ENCODE measurements at places on chromosomes 7 and 10. TPM values are rescaled to one million over a fixed set of nuclear protein-coding genes. Genes with fewer than 3 reads are reported as not detected.

Gene LRRC4
- total RNA-seq, result 4.4 TPM

- H3K27me3 ChIP-seq, result peaks cover 77% of the 10 kb centered on the region
- peaks cover 97% of the 10 kb centered on the region for H3K4me1 ChIP-seq
- H3K36me3 ChIP-seq, result no peaks in the 10 kb centered on the region
- DNase-seq, result peak; percentile 89
These were observed 13.5 kb downstream of the KCNH2 start for GRCh38 chr7:150964593-150965111.

DNA sequence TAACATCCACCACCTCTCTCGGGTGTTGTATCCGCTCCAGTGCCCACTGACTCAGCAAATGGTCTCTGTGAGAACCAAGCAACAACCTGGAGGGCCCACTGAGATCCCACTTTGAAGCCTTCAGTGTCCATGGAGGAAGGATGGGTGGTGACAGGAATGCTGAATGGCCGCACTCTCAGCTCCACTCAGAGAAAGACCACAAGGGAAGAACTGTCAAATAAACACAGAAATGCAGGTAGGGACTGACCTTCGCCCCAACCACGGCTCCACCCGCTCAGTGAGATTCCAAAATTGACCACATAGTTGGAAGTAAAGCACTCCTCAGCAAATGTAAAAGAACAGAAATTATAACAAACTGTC is 65.8 kb downstream of the VIPR2 start:
- DNase-seq, result no peak
- H3K36me3 ChIP-seq, result no peaks in the 10 kb centered on the region
- H3K4me1 ChIP-seq, result peaks cover 19% of the 10 kb centered on the region
- no peak overlapping the region for H3K4me3 ChIP-seq

DNA sequence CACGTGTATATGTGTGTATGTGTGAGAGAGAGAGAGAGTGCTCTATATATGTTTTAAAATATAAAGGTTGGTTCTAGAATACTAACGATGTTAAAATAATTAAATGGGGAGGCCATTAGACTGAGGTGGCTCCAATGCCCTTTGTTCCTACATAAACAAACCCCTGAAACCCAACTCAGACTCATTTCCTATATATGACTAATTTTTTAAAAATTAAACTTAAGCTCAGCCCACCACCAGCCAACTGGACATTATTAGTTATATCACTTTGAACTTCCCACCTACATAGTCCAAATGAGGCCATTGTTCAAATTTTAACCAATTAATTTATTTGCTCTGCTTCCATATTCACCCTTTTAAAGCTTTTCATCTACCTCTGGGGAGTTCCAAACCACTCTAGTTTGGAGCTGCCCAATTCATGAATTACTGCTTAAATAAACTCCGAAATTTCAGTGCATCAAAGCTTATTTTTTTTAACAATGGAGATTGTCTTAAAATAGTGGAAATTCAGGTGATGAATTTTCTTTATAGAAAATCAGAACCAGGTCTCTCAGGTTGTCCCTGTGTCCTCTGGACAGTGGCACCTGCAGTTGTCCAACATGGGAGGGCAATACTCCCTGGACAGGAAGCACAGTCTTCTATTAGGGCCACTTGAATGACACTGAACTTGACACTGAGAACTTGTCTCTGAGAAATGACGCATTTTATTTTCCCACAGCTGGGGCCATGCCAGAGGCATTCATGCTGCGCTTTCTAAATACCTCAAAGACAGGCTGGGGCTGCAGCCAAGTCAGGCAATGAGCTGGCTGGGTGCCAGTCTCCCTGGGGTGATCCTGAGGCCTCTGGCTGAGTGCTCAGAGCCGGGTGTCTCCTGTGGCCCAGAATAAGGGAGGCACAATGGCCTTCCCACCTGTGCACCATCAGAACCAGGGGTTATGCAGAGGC is 109.5 kb upstream of the TMEM72 start:
- no peaks in the 10 kb centered on the region for H3K36me3 ChIP-seq
- H3K4me1 ChIP-seq, result peaks cover 51% of the 10 kb centered on the region
- peak; percentile 93 for DNase-seq
- peak overlapping the region; percentile 74 for H3K27ac ChIP-seq
- no peaks in the 10 kb centered on the region for H3K27me3 ChIP-seq

Gene WIPF3
- 8.0 TPM for total RNA-seq

Gene ITIH2
- not detected for total RNA-seq

Gene SPDYE8
- total RNA-seq, result not detected

All from left ventricle myocardium inferior (tissue), 1 donor.